Cardiac septum (tissue), 1 donor: ENCODE measurements at places on chromosomes 1 and 21.

- no peak for DNase-seq
Measured at GRCh38 chr21:26513212-26513611, 59.9 kb downstream of the CYYR1 start.

- no peak for DNase-seq
Measured at GRCh38 chr1:160761886-160762285, 22.8 kb downstream of the SLAMF7 start.

- DNase-seq = no peak
Measured at GRCh38 chr1:185984113-185984836, 250.1 kb downstream of the HMCN1 start.

DNA sequence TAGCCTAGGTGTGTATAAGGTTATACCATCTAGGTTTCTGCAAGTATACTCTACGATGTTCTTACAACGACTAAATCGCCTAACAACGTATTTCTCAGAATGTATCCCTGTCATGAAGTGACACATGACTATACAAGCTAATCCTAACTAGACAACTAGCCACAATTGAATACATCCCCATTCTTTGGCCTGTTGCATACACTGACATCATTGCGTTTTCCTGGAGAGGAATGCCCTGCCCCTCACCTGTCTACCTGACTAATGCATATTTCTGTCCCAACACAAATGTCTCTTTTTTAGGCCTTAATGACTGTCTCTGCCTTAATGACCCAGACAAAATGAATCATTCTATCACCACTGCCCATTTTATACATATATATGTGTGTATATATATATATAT is 8.5 kb upstream of the NFIA start:
- DNase-seq = no peak

DNA sequence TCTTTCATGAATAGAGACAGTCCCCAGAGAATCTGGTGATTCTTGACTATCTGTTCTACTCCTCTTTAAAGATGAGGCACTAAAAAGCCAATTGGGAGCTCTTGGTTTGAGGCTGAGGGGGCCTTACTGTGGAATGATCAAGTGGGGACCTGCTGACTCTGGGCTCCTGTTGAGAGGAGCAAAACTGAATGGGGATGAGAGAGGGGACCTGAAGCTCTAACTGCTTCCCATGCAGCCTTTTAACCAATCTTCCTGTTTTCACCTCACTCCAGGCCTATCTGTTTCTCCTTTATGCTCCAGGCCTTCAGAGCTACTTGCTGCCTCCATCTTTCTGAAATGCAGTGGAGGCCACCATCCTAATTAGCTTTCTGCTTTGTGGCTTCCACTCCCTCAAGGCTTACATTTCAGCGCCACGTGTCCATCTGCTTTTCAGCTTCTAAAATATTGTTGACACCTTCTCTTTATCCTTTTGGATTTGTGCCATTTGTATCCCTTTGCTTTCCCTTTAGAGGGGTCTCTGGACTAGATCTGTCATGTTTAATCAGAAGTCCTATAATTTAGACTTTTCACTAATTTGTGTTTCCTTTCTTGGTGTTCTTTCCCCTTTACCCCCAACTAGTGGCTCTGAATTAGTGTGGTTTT is 145.7 kb downstream of the DHRS3 start:
- no peak for DNase-seq

DNA sequence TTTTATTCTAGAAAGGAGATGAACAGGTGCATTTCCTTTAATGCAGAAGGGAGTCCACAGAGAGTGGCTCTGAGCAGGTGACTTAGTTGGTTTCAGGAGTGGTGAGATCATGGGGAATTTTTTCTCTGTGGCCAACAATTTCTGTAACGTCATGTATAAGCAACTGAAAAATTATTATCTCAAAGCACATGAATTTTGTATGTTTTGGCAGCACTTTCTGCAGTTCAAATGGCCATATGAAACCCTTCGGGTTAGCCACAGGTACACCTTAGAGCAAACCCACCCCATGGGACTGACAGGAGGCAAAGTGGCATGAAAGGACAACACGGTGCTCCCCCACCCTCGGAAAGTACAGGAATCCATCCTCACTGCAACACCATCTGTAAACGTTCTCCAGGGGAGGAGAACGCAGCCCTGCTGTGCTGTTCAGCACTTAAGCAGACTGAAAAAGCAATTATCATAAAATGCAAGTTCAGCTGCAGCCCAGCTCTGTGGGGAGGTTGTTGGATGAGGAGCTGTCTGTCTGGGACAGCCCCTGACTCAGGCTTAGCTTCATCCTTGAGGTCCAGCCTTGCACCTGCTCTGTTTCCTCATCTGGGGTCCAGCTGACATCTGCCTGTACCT is 55.8 kb upstream of the CLDN14 start:
- no peak for DNase-seq

DNA sequence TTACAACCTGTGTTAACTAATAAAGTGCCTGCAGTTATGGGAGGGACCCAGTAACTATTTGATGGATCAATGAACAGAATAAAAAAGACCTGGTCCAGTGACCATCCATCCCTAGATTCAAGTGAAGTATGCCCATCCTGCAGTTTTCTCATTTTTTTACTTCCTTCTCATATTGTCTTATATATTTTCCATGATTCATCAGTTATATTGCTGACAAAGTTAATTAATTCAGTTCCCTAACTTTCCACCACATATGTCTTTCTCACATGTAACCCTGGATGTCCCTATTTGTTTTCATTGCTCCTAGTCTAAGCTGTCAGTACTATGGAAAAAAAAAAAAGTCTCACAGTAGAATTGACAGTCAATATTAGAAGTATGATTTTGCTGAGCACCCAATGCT is 64.3 kb downstream of the ITGB3BP start:
- DNase-seq = no peak
